Osteocyte (in vitro differentiated cells): ENCODE measurements at places on chromosomes 1 and 21. TPM values are rescaled to one million over a fixed set of nuclear protein-coding genes. Genes with fewer than 3 reads are reported as not detected.
A peak's percentile ranks its signal among the peaks of the same experiment; 100 is the strongest.

CELA3B gene
- total RNA-seq: not detected in 2 replicates

GCSAML gene
- total RNA-seq: not detected in 2 replicates

GRCh38 chr1:206583707-206584648 lies 28.3 kb downstream of the EIF2D start:
- no peak overlapping the region for H3K27ac ChIP-seq
- H3K36me3 ChIP-seq: peaks cover 5% of the 10 kb centered on the region
- peak; percentile 89 for DNase-seq
- H3K4me3 ChIP-seq: no peak overlapping the region

MORN1 gene
- 10.9 and 12.7 TPM in 2 replicates for total RNA-seq
